ENCODE measurements at places on chromosomes 12 and 14.

DNA sequence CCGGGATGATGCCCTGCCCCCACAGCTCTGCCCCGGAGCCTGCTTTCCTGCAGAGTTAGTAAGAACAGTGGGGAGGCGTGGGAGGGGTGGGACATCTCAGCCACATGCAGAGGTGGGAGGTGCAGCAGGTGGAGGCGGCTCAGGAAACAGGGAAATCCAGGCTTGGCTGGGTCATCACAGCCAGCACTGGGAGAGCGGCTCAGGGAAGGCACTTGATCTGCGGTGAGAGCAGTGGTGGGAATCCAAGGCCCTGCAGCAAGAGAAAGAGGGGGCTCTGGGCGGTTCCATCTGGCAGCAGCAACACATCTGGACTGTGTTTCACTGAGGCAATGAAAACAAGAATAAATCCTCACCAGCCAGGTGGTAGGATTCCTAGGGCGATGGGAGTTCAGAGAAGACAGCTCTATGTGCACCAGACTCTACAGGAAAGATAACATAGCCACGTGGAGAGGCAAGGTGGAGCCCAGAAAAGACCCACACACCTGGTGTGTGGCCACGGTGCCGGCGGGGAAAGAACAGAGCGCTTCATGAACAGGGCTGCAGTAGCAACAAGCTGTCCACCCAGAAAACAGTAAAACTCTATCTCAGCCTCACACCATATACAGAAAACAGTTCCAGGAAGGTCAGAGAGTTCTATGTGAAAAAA lies 57.6 kb downstream of the CCDC85C start:
- DNase-seq, result no peak

DNA sequence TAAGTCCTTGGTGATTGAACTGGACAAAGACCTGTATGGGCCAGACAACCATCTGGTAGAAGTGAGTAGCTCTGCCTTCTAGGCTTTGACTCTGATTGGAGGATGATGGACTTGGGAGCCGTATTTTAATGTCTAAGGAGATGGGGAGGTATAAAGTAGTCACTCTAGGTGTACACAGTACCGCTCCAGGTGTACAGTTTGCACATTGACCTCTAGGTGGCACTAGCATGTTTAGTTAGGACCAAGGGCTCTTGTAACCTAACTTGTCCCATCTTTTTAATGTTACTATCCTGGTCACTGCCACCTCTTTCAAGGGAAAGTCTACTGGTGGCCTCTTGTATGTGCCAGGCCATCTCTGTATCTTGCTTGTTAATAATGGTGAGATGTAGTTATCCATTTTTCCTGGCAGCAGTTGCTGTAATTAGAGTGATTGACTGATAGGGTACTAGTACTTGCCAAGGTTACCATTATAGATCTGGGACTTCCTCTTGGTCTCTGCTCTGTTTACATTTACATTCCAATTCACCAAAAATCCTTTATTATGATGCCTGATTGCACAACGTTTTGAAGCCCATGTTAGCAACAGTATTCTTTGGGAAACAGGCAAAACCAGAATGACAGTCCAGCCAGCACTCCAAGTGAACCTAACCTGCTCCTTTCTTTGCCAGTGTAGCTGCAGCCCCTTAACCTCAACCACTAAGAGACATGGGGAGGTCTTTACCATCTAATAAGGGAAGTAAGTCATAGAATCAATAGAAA lies 3.6 kb downstream of the SMARCD1 start:
- no peak for DNase-seq

DNA sequence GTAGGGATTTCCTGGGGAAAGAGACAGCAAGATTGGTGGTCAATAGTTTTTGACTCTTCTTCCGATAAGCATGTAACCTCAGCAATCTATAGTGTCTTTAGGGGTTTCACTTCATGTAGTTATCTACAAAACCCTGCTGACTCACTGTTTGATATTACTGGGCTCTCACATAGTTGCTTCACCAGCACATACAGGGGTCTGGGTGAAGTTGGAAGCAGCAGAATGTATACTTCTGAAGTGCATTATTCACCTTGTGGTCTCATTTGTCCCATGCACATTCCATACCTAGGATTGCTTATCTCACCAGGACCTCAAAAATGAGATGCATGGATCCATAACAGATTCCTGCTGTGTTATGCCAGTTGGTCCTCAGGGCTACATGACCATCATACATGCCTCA lies 280.0 kb downstream of the LRIG3 start:
- no peak for DNase-seq

- no peak for DNase-seq
Measured at GRCh38 chr14:54674046-54674741, 107.3 kb downstream of the SAMD4A start.

DNA sequence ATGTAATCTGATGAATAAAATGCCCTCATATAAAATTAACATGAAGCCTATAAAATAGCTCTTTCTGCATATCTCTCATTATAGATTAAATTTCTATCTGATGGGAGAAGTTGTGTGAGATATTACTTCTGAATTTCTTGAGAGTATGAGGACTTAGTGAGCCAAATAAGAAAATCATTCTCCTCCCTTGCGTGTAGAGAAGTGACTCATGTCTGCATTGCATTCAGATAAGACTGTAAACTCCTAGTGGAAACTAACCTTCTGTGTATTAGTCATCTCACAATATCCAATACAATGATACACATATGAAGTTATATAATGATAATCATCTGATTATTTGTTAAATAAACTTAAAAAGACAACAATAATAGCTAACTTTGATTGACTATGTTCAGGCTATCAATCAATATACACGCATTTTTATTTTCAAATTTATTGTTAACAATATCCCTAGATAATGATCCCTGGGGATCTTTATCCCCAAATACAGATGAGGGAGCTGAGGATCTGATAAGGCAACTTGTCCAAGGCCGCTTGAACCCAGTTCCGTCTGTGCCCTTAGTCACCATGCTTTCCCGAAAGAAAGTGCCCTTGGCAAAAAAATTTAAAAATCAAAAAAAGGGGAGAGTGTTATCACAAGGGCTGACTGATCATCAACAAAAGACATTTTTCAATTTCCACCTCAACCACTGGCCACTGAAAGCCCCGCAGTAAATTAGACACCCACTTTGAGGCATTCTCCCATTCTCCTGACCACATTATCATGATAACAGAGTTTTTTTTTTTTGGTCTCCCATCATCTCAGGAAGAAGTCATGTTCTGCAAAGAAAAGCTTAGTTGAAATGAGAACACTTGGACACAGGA lies 189.2 kb upstream of the RASSF8 start:
- DNase-seq, result no peak

- DNase-seq, result no peak
Measured at GRCh38 chr12:25797949-25798348, 160.5 kb upstream of the RASSF8 start.

DNA sequence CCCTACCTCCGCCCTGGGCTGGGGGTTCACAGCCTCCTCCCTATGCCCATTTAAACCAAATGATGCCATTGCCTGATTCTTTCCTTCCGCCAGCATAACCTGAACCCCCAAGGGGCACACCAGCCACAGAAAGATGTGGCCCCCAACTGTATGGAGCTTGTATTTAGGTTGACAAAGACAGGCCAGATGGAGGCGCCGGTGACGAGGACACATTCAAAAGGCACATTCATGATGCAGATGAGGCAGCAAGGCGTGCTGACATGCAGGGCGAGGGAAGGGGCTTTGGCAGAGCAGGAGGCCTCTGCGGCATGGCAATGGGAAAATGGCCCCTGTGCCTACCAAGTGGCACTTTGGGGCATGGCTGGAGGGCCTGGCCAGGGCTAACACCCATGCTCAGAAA lies 112.2 kb downstream of the RFLNA start:
- no peak for DNase-seq

DNA sequence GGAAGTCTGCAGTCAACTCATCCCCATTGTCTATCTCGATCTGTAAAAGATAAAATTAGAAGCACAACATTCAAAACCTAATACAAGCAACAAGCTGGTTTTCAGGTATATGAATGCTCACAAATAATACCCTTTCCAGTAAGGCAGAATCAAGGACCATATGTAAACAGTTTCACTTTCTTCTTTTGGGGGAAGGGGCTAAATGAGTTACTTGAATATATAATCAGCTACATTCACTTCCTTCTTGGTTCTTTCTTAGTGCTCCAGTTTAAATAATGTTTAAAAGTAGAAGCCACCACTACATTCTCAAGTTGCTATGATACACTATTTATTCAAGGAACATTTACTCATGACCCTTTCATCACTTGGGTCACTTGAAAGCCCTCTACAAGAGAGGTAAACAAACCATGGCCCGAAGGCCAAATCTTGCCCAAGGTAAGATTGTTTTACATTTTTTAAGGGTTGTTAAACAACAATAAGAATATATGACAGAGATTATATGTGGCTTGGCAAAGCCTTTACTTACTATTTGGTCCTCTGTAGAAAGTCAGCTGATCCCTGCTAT lies 10.3 kb downstream of the TWF1 start:
- DNase-seq, result no peak

GRCh38 chr14:19771895-19772430 lies 1.3 kb upstream of the OR4M1 start:
- no peak for DNase-seq

GRCh38 chr14:72904840-72905561 lies 11.1 kb upstream of the DPF3 start:
- DNase-seq, result peak; percentile 45

- DNase-seq, result no peak
Measured at GRCh38 chr12:19489168-19489567, 49.9 kb downstream of the AEBP2 start.

DNA sequence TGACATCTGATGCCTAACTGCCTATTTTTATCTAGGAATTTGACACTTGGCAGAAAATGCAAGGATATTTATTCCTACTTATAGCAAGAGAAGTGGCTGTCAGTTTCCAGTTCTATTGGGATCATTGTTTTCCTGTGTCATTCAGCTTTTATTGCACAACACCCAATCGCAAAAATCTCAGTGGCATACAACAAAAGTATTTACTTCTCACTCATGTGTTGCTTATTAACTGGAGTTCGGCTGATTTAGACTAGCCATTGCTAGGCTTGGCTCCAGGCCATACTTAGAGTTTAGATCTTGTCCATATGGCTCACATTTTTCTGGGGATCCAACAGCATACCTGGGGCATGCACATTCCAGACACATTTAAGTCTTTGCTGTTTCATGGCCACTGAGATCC lies 218.6 kb upstream of the SYT1 start:
- DNase-seq, result no peak

- DNase-seq, result no peak
Measured at GRCh38 chr14:96676166-96676565, 121.0 kb upstream of the VRK1 start.

- DNase-seq, result no peak
Measured at GRCh38 chr12:69070319-69071090, 137.5 kb upstream of the CPM start.

DNA sequence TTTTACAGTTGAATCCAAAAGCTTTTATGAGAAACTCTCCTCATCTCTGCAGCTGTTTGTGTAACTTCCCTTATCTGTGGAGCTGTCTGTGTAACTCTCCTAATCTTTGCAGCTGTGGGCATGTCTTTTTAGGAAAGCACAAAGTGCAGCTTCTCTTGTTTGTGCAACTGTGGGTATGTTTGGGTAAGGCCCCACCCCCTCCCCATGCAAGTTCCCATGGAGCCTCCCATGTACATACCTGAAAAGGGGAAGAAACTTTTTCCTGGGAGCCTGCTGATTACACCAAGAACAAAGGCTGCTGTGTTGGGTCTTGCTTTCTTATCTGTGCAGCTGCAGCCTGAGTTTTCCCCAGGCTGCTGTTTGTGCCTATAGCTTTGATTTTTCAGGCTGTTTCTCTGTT lies 42.7 kb upstream of the CDKN3 start:
- no peak for DNase-seq

- DNase-seq, result no peak
Measured at GRCh38 chr14:50352584-50352983, 40.5 kb downstream of the DMAC2L start.

- DNase-seq, result no peak
Measured at GRCh38 chr14:31787377-31787776, 226.2 kb downstream of the NUBPL start.

GRCh38 chr12:116171549-116171948 lies 105.9 kb downstream of the MED13L start:
- DNase-seq, result no peak

DNA sequence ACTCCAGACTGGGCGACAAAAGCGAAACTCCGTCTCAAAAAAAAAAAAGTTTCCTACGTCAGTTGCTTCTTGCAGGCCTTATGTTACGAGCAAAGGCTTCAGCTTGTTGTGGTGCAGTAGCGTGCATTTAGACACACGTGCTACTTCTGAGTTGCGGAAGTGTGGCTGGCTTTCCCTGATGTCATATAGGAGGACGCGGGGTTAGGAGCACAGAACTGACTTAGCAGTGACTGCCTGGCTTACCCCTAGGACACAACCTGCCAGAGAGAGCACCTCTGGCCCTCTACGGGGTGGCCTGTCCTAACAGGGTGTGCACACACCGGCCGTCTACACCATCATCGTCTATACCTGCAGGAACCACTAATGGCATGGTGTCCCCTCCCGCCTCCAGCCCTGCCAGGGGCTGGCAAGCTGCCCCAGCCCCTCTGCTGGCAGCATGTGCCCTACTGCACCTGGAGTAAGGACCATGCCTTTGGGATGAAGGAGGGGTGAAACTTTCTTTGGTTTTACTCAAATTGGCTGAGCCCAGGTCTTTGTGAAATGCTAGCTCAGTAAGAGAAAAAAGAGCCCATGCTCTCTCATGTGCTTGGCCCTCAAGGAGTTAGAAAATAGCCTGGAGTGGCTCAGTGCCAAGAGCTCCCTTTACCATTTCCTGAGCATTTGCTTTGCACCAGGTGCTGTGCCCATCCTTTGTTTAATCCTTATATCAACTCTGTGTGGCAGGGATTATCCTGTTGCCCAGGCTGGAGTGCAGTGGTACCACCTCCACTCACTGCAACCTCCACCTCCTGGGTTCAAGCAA lies 1.7 kb upstream of the GPR68 start:
- no peak for DNase-seq

GRCh38 chr14:92651106-92651757 lies 97.2 kb downstream of the LGMN start:
- DNase-seq, result no peak

- no peak for DNase-seq
Measured at GRCh38 chr12:70774055-70774454, 136.8 kb upstream of the PTPRB start.

- DNase-seq, result no peak
Measured at GRCh38 chr12:54958048-54958658, 26.4 kb downstream of the TESPA1 start.

DNA sequence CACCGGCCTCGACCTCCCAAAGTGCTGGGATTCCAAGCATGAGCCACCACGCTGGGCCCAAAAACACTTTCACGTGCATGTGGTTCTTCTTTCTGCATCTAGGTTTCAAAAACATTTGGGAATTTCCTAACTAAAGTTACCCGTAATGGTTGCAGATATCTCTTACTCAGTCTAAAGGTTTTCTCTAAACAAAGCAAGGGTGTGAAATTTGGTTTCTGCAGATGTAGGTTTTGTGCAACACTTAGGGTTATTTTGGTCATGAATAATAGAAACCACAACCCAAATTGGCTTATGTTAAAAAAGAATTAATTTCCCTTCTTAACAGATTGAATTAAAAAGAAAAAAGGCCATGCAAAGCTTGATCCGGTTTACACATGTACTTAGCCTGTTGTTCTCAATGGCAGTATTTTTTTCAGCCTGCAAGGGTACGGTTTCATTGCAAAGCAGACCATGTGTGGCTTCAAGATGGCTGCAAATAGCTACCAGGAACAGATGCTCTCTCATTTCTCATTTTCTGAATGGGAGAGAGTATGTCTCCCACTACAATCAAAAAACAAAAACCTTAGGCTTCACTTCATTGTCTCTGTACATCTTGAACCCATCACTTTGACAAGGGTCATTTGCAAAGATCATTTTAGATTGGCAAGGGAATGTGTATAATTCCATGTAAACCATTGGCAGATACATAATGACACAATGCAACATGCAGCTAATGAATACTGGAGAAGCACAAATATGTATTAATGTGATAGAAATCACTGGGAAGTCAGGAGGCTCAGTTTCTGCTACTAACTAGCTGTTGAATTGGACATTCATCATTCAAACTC lies 491.2 kb upstream of the FLRT2 start:
- DNase-seq, result no peak
